Amniotic stem cell (primary cell): ENCODE measurements at places on chromosomes 12 and 14.

DNA sequence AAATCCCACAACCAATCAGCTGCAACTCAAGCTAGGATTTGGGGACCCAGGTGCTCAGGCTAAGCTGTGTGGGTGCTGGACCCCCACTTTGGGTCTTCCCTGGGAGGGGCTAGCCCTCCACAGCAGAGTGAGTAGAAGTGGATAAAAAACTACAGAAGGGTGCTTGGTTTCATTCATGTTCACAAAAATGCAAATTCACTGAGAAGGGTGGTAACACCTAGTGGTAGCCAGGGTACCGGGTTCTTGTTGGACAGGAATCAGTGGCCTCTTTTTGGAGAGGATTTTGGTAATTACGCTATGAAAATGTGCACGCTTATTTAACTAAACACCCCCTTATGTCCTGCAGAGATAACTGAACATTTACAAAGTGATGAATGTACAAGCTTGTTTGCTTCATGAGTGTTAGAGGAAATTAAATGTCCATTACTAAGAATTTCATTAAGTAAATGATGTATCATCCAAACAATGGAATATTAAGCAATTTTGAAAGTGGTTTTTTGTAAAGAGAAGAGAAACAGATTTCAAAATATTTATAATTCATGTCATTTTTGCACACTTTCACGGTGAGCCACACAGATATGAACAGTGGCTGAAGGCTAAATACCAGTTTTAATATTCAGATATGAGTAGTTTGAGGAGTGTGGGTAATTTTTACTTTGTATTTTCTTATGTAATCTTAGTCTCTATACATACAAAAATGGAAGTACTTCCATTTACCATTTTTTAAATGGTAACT lies 78.3 kb downstream of the DDX51 start:
- no peak for DNase-seq

DNA sequence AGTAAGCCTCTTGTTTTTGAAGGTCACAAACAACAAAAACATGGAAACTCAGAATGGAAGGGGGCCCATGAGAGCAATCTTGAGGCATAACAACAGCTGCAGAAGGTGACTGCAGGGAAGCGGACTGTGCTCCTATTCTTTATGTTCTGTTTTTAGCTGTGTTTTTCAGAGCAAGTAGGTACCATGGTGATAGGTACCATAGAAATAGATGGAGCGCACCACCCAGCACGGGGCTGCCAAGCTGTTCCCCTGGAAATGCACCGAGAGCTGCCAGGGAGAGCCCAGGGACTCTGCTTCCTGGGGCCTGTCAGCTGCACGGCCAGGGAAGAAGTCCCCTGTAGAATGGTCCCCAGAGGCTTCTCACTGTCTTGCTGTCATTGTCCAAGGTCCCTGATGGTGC lies 32.8 kb downstream of the DGLUCY start:
- DNase-seq, result no peak

- no peak for DNase-seq
These were observed 1.0 kb upstream of the SOCS2 start for GRCh38 chr12:93571365-93571924.

- no peak for DNase-seq
These were observed 9.6 kb upstream of the HSPB8 start for GRCh38 chr12:119169150-119169549.

DNA sequence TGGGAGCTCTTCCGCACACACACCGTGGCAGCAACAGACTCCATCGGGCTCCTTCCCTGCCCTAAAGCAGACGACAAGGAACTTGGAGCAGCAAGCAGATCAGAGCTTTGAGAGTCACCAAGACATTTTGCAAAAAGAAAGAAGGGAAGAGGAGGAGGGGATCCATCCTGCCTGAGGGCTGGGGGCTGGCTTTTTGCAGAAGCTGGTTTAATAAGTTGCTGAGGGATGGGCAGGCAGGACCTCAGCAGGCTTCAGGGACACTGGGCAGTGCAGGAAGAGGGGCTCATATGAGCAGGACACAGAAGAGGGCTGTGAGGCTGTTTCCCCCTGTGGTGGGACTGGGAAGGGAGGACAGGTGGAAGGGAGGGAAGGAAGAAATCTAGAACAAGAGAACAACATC lies 133.4 kb upstream of the GSC start:
- DNase-seq, result no peak

DNA sequence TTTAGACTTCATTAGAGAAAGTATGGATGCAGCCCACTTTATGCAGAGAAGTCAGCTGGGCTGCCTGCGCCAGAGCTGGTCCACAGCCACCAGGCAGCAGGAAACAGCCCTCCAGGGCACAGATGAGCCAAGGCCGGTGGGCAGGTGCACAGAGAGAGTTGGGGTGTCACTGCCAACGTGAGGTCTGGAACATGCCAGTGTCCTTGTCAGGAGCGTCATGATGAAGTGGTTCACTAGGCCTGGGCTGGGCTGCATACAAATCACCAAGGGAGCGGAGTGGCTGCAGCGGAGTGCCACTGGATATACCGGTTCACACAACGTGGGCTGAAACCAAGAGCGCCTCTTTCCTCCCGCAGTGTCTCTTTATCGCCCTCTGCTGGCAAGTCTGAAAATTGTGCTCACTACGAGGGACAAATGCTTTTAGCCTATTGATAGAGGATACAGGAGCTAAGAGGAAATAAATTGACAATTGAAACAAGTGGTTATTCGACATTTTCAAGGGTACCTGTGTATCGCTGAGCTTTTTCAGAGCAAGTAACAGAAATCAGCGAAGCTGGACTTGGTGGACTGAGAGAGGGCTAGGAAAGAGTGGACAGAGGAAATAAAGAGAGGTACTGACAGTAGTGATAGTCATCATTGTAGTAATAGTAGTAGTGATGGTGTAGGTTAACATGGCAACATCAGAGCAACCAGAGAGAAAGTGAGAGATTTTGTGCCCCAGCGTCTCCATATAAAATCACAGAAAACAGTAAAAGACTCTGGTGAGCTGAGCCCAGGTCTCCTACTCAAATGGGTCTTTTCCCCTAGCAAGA lies 52.0 kb upstream of the ITPR2 start:
- peak; percentile 37 for DNase-seq
